ENCODE measurements at places on chromosomes 5 and 9. TPM values are rescaled to one million over a fixed set of nuclear protein-coding genes. Genes with fewer than 3 reads are reported as not detected.

DNA sequence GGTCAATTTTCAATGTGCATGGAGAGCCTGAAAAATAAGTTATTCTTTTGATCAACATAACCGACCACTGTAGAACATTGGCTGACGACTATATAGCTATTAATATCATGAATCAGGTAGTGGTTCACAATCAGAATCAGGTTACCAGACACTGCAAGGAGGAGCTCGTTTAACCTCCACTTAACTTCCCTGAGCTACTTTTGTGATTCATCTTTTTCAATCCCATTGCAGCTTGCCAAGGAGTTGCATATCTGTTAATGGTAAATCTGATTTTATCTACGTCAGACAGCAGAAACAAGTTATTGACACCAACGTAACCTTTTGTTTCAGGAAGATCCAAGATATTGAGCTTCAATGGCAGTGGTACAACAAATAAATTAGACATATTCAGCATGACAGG, 2263.8 kb upstream of the ACO1 start:
- DNase-seq: no peak

GRCh38 chr5:15320871-15321270, 179.1 kb upstream of the FBXL7 start:
- DNase-seq: no peak

DNA sequence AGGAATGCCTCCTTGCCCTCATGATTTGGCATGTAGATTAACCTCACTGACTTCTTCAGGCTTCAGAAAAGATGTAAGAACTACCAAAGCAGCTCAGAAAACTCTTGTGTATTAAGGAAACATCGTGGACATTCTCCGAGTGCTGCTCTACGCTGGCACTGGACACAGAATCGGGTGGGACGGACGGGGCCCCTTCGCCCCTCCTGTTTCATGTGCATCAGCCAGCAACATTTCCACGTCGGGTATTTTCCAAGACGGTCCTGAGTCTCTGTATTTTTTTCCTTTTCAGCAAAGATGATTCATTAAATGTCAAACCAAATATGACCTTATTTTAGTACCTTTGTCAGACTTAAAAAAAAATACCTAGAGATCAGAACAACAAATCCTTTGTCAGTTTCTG, 583.6 kb downstream of the CCDC171 start:
- no peak for DNase-seq

- DNase-seq: no peak
Measured at GRCh38 chr9:105854026-105854782, 159.9 kb downstream of the TMEM38B start.

DNA sequence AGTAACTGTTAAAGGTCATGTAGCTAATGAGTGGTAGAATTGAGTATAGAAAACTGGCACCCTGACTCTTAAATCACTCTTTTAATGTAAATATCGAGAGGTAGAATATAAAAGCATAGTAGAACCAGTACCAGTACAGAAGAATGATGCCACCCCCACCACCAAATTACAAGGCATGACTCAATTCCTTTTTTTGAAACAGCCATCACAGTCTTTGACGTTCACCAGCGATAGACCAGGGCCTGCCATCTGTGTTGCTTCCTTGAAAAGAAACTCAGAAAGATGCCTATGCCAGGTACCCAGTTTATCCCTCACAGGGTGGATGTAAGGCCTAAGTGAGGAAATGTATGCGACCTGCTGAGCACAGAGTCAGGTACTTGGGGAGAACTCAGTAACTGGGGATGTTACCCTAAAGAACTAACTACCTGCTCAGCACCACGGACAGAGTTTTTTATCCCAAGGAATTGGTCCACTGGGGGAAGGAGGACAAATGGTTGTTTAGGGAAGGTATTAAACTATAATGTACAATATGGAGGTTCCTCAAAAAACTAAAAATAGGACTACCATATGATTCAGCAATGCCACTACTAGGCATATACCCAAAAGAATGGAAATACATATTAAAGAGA, 116.5 kb downstream of the BRINP1 start:
- no peak for DNase-seq

DNA sequence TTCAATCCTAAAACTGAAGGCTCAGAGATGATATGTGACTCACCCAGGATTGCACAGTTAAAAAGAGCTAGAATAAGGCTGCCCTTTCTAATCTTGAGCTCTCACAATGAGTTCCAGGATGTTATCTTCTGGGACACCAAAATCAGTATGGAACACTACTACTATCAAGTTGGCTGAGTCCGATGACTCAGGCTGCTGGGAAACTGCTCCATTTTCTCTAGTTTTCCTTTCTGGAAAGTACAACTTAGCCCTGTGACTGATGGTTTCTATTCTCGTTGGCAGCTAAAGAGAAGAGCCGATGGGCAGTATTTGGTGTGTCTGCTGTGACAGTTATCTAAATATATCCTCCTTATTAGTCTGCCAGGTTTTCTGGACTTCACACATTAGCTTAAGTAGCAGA, 37.9 kb upstream of the DPYSL3 start:
- no peak for DNase-seq

TLX3 gene
- total RNA-seq: not detected

TEX48 gene
- total RNA-seq: not detected

OR1Q1 gene
- total RNA-seq: not detected

Measured in aorta (tissue), 5 donors.